ENCODE measurements at places on chromosomes 5 and 9. TPM values are rescaled to one million over a fixed set of nuclear protein-coding genes. Genes with fewer than 3 reads are reported as not detected.

ADAMTS13 gene
- 4.7 TPM for total RNA-seq

CEL gene
- total RNA-seq = 3.6 TPM

OR1J2 gene
- not detected for total RNA-seq

ANGPTL2 gene
- total RNA-seq = not detected

TMEM161B gene
- 31.1 TPM for total RNA-seq

DNA sequence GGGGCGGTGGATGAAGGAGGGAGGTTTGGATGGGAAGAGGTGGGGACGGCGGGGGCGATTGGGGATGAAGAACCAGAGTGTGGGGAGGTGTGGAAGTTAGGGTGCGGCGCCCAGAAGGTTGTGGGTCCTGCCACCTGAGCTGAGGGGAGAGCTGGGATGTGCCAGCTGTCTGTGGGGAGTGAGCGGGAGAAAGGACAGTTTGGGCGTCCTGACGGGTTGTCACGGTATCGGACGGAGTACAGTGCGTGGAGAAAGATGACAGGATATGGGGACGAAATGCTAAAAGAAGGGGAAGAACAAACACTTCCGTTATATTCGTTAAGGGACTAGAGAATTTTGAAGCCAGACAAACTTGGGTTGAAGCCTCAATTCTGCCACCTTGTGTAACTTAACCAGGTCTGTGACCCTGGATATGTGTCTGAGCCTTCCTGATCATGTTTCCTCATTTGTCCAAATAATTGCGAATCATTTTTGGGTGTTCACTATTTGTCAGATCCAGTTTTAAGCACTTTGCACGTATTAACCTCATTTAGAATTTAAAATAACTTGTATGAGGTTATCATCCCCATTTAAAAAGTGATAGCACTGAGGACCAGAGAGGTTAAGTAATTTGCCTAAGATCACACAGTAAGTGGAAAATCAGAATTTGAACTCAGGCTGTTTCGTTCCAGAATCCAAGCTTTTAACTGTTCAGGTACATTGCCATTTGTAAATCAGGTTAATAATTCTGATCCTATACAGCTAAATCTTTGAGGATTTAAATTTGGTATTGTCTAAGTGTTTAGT is 689 bp downstream of the CNTRL start:
- no peak for DNase-seq

- DNase-seq = no peak
Observed at GRCh38 chr9:34654323-34655051, 2.5 kb downstream of the IL11RA start.

- DNase-seq = no peak
Observed at GRCh38 chr5:65142511-65143011, 339.2 kb downstream of the ADAMTS6 start.

DNA sequence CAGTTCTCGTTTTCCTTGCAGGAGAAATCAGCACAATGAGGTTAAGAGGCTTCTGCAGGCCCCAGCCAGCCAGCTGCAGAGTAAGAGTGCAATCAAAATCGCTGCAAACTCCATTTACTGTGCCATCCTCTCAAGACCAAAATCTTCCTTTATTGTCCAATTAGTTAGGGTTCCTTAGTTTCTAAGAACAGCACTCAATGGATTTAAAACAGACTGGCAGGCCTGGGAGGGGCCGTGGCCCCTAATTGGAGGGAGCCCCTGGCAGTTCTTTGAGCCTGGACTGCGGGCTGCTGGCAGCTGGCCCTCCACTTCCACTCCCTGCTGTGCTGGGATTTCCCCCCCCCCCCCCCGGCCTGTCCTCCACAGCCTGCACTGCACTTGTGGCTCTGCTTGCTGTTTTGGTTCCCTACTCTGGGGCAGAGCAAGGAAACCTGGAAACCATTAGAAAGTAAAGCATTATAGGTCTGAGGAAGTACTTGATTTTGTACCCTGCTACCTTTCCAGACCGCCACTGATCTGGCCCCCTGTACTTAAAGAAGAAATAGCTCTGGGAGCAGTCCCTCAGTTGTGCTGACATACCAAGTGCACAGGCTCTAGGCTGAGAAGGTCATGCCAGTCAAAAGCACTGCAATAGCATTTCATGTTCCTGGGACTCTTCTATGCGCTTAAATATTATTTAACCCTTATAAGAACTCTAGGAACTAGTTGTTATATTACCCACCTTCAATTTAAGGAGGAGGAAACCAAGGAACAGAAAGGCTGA is 129.0 kb downstream of the APBA1 start:
- no peak for DNase-seq

- DNase-seq = no peak
Observed at GRCh38 chr5:6307304-6307703, 71.0 kb downstream of the MED10 start.

GRCh38 chr5:124599028-124599973 is 147.1 kb downstream of the ZNF608 start:
- DNase-seq = no peak

DNA sequence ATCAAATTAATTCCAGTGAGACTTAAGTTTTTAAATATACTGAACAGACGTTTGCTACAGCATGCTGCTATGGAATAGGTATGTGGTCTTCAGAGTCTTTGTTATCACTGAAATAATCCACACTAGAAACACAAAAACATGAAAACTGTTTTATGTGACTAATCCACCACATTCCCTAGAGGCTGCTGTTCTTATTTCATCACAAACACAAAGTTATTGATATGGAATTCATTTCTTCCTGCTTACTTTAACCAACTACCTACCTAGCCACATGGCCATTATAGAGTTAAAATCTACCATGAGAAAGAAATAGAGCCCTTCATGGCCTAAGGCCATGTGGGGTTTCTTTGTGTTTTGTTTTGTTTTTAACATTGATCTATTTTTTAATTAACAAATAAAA is 232.3 kb upstream of the PTGER4 start:
- DNase-seq = no peak

- DNase-seq = no peak
Observed at GRCh38 chr9:135657416-135657815, 5.7 kb upstream of the LCN9 start.

DNA sequence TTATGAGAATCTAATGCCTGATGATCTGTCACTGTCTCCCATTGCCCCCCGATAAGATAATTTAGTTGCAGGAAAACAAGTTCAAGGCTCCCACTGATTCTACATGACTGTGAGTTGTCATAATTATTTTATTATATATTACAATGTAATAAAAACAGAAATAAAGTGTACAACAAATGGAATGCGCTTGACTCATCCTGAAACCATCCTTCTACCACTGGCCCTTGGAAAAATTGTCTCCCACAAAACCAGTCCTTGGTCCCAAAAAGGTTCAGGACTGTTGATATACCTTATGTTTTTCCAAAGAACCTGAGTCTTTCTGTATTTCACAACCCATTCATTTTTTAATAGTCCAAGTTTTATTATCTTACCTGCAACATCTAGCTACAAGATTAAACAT is 403.5 kb downstream of the TAF11L14 start:
- DNase-seq = no peak

GRCh38 chr9:68651280-68651893 is 53.7 kb upstream of the PIP5K1B start:
- DNase-seq = no peak

DNA sequence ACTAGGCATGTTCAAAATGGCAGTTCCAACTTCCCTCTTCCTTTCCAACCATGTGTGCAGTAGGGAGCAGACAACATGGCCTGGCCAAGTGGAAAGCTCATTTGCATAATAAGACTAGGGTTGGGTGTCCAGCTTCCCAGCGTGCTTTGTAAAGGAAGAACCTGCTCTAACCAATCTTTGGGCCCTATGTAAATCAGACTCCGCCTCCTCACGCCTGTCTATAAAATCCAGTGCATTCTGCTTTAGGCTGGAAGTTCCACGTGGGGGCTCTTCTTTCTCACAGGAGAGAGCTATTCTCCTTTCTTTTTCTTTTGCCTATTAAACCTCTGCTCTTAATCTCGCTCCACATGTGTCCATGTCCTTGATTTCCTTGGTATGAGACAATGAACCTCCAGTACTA is 83.4 kb downstream of the GCNT1 start:
- no peak for DNase-seq

DNA sequence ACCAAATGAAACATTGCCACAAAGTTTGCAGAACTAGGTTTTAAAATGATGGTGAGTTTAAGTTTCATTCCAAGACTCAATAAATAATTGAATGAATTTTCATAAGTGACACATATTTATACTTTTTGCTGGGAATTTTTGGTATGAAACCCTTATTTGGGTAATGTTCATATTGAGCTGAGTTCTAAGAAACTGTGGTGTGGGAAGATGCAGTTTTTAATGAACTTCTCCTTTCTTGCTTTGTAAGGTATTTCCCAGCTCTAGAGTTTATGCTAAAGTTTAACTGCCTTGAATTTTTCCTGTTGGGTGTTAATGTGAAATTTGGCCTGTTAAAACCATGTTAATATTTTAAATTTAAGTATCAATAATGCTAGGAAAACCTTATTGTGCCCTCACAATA is 15.1 kb downstream of the RABGAP1 start:
- no peak for DNase-seq
